ENCODE measurements at places on chromosomes 4 and X.

DNA sequence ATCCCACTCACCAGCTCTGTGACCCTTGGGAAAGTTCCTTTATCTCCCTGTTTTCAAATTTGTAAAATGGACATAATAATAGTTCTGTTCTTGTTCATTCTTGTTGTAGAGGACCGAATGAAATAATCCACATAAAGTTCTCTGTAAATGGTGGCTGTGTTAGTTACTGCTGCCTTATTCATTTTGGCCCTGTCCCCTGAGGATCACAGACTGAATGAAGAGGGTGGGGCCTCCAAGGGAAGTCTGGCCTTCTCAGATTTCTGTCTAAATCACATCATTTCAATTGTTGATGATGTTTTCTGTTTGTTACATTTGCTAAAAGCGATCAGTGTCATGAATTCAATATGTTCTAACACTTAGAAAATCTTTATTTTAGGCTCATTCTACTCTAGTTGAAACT lies 117.9 kb downstream of the PPEF1 start:
- DNase-seq: no peak

DNA sequence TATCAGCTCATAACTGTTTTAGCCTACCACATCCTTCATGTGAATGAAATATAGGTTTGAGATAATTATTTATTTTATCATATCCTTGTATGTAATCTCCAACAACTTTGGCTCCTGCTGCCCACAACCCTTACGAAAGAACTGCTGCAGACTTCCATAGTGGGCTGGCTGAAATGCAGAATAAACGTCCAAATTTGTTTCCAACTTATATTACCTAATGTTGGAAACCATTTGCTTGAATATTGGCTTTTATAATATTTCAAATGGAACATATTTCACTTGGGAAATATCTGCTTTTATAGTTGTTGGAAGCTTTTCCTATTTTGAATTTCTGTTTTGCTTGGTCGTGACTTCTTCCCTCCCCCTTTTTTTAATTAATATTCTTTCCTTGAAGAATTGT lies 45.0 kb upstream of the ITM2A start:
- DNase-seq: no peak

- no peak for DNase-seq
Observed at GRCh38 chrX:37652589-37653231, 32.9 kb upstream of the XK start.

GRCh38 chrX:16039363-16039762 lies 84.0 kb upstream of the GRPR start:
- no peak for DNase-seq

GRCh38 chrX:49238735-49239134 lies 3.5 kb downstream of the CCDC22 start:
- DNase-seq: no peak

GRCh38 chr4:184955636-184956035 lies 62.7 kb upstream of the HELT start:
- no peak for DNase-seq

DNA sequence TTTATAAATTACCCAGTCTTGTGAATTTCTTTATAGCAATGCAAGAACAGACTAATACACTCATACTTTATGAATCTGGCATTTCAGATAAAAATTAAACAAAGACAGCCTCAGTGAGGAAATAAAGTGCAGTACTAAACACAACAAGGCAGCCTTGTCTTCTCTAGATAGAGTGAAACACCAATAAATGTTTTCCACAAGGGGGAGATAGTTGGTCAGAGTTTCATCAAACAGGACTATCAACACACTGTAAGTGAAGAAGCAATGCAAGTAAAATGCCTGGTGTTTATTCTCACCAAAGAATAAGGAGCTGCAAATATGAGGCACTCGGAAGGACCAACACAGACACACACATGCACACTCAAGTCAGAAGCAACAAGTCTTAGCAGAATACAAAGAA lies 62.8 kb downstream of the FAM9B start:
- no peak for DNase-seq

DNA sequence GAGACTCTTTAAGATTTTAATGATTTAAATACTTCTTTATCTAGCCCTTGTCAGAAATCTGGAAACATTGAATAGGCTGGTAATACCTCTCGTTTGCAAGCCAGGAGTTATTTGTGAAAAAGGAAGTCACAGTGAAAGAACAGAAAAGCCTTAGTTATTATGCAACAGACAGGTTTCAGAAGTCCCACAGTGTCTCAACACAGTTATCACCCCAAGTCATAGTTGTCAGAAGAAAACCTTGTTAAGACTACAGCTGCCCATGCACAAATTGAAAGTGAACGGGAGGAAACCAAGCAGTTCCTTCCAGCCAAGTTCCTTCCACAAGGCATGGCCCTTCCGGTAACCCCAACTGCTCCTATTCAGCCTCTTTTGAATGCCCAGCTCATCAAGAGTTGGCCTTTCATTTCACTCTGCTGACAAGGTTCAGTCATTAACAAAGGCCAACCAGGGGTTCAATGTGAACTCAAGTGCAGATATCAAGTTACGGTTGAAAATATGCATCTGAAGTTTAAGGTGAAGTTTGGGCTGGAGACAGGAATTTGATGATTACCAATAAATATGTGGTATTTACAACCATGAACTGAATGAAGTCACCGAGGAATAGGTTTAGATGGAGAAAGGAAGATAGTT lies 15.6 kb downstream of the ALPK1 start:
- DNase-seq: no peak

DNA sequence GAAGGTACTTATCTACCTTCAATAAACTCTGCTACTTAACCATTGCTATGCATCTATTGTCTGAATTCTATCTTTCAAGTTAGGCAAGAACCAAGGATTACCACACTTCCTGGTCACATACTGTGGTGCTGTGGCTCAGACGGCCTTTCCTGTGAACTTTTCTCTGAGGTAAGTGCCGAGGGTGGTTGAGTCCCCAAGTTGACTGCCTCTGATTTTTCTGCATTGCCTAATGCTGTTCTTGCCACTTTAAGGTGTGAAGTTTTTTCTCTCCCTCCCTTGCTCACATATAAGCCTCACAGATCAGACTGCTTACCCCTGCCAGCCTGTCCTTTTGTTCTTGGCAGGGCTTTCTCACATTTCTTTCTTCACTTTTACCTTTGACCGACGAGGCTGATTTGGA lies 348.0 kb upstream of the POU3F4 start:
- DNase-seq: no peak

DNA sequence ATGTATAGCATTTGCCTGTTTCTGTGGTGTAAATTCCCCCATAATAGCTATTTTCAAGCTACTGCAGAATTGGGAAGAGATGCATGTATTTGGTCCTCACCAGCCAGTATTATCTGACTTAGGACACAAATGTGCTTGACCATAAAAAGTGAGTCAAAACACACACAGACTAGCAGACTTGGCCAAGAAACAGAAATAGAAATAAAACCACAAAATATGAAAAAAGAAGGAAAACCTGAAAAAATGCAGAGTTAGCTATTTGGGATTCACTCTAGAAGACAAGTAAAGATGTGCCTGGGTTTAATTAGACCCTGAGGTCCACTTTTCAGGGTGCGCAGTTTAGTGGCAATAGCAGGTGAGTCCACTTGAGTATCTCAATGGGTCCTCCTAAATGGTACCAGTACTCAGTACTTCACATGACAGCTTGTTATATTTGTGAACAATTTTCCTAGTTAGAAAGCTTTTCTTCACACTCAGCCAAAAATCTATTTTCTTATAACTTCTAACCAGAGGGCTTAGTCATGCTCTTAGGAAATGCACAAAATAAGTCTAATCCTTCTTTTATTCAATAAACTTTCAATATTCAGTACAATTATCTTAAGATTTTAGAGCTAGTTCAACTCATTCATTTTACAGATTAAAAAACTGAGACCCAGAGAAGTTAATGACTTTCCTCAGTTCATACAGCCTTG lies 108.7 kb upstream of the JADE1 start:
- DNase-seq: no peak

DNA sequence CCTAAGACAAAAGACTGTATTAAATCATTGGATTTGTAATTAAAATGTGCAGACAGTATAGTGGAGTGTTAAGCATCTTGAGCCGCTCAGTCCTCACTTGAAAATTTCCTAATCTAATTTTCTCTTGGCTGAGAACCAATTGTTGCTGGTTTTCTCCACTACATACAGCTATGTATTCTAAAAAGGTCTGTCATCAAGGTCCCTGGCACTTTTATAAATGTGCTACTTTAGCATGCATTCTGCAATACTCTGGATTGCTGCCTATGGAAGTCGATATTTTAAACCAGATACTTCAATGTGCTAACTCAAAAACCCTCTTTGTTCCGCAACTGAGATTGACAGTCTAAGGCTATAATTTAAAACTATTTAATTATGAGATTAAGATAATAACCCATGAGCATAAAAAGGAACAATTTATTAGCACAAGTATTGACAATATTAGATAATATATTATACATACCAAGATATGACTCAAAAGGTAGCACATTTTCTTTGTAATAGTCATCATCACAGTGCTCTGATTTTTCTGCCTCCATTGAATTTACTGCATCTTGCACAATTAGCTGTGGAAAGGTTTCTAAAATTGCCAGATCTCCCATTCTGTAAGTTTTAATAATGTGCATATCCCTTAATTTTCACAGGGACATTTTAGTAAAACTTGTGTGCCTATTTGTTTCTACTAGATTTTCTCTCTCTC lies 815.1 kb downstream of the ADGRL3 start:
- no peak for DNase-seq

GRCh38 chr4:136831553-136831952 lies 700.7 kb downstream of the PCDH18 start:
- DNase-seq: no peak

- no peak for DNase-seq
Observed at GRCh38 chr4:104128031-104128849, 366.5 kb downstream of the CXXC4 start.

GRCh38 chrX:16191605-16192004 lies 24.3 kb downstream of the MAGEB17 start:
- DNase-seq: no peak

GRCh38 chr4:20273793-20274192 lies 22.1 kb downstream of the SLIT2 start:
- DNase-seq: no peak

DNA sequence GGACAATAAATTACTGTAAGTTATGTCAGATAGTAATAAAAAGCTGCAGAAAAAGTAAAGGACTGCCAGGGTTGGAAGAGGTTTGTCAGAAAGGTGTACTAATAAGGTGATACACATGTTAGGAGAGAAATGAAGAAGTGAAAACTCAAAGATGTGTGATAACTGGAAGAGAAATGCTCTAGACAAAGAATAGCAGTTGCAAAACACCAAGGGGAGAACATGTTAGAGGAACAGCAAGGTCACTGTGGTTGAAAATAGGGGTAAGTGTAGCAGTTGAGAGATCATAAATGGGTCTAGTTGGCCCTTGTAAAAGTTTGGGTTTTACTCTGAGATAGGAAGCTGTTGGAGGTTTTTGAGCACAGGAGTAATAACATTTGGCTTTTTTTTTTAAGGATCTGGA lies 46.9 kb downstream of the HSPA4L start:
- no peak for DNase-seq

DNA sequence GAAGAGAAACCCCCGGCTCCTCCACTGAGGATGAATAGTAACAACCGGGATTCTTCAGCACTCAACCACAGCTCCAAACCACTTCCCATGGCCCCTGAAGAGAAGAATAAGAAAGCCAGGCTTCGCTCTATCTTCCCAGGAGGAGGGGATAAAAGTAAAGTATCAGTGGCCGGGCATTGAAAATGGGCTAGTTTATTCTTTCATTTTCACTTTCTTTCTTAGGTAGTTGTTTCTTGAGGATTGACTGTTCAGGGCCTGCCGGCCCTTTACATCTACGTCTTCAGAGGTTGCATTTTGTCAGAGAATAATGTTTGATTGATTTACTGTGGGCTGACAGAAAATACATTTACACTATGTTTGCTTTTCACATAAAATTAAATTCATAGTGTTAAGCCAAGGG lies 27.1 kb downstream of the PAK3 start:
- no peak for DNase-seq

- DNase-seq: no peak
Observed at GRCh38 chr4:1137063-1137776, 23.9 kb upstream of the RNF212 start.

DNA sequence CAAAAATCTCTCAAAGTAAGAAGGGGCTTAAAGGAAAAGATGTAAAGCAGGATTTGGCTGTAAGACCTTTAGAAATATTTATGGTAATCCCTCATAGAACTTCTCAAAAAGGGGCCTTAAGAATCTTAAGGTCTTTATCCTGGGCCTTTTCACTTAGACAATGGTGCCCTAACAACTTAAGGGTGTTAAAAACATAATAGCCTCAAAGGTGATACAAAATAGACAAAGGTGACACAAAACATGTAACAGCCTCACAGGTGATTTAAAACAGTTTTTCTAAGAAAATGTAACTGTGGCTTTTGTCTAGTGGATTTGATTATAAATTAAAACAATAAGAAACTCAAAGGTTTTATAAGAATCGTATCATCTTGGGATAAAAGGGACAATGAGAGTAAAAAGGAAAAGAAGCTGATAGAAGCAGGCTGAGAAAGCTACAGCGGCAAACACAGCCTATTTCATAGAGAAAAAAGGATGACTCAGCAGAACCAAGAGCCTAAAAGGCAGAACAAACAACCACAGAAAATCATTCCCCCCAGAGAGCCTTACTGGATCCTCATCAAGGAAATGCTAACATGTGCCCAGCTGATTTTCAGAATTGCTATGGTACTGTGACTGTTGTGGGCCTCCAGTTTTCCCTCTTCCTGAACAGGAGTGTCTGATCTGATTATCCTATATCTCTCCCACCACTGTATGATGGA lies 164.3 kb downstream of the STPG2 start:
- DNase-seq: no peak

- no peak for DNase-seq
Observed at GRCh38 chr4:18209448-18209847, 187.9 kb upstream of the LCORL start.

DNA sequence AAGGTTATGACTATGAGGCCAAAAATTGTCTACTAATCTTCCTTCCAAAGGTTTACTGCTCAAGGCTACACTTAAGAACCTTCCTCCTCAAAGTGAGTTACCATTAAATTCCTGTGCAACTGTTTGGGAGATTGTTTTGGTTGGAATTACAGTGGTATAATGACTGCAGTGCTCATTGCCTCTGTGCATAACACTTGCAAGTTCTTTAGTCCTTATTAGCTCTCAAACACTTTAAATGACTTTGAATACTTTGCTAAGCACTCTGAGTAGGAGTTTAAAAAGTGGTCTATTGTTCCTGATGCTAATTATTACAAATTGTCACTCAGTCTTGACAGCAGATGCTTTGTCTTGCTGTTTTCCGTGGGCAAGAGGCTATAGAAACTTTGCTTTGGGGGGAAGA lies 422.8 kb upstream of the PABPC4L start:
- no peak for DNase-seq

DNA sequence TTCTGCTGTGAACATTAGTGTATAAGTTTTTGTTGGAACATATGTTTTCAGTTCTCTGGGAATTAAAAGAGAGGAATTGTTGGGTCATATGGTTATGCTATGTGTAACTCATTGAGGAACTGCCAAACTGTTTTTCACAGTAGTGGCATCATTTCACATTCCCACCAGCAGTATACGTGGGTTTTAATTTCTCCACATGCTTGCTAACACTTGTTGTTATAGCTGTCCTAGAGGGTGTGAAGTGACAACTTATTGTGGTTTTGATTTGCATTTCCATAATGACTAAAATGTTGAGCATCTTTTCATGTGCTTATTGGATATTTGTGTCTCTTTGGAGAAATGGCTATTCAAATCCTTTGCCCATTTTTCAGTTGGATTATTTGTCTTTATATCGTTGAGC lies 13.7 kb downstream of the APELA start:
- no peak for DNase-seq
